ENCODE measurements at places on chromosomes 11 and 22. TPM values are rescaled to one million over a fixed set of nuclear protein-coding genes. Genes with fewer than 3 reads are reported as not detected.

The GSTT4 gene
- total RNA-seq, result not detected

The C11orf71 gene
- total RNA-seq, result 7.4 TPM

The GAL3ST3 gene
- total RNA-seq, result 9.7 TPM

The PRODH gene
- 0.09 TPM for total RNA-seq

The KLHDC7B gene
- total RNA-seq, result 0.05 TPM

The DSCAML1 gene
- total RNA-seq, result 0.09 TPM

The ARFGAP3 gene
- total RNA-seq, result 29.9 TPM

GRCh38 chr11:130144141-130144540 lies 15.4 kb upstream of the ST14 start:
- no peak overlapping the region for H3K4me3 ChIP-seq
- peak overlapping the region; percentile 52 for H3K27ac ChIP-seq
- peaks cover 29% of the 10 kb centered on the region for H3K4me1 ChIP-seq
- no peak for DNase-seq

DNA sequence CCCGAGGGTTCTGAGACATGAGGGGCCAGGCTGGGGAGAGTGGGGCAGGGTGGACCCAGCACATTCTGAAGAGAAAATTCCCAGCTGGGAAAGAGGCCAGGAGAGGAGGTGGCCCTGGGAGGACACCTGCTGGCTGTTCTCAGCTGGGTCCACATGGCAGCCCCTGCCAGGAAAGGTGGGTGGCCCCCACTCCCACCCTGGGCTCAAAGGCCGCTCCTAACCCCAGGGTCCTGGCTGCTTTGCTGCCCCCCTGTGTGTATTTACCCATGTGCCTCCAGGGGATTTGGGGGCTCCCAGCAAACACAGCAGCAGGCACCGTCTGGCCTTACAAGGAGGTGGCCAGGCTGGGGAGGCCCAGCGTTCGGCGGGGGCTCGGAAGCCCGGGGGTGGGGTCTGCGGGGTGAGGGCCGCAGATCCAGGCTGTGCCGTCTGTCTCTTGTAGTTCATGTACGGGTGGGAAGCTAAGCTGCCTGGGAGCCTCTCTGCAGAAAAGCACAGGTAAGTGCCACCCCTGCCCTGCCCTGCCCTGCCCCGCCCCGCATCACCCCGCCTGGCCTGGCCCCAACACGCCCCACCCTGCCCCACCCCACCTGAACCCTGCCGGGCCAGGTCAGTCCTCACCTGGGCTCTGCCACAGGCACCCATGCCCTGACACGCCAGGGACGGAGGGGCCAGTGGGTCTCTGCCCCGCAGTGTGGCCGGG lies 10.6 kb downstream of the MUC5B start:
- no peaks in the 10 kb centered on the region for H3K27me3 ChIP-seq
- no peak overlapping the region for H3K4me3 ChIP-seq
- no peaks in the 10 kb centered on the region for H3K36me3 ChIP-seq

DNA sequence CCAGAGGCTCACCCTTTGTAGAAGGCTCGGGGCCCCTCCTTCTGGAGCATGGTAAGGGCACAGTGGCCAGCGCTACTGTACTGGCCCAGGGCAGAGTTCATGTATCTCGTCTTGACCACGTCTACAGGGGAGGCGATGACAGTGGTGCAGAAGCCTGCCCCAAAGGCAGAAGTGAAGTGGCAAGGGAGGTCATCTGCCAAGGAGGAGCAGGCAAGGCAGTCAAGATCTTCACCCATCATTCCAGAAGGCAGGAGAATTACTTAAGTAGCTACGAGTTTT lies 7.2 kb downstream of the UCP2 start:
- DNase-seq, result no peak
- H3K27me3 ChIP-seq, result no peaks in the 10 kb centered on the region
- H3K36me3 ChIP-seq, result peaks cover 28% of the 10 kb centered on the region
- no peak overlapping the region for H3K4me3 ChIP-seq
- H3K27ac ChIP-seq, result no peak overlapping the region

- H3K27me3 ChIP-seq, result no peaks in the 10 kb centered on the region
- no peaks in the 10 kb centered on the region for H3K4me1 ChIP-seq
- no peak for DNase-seq
- no peak overlapping the region for H3K4me3 ChIP-seq
Observed at GRCh38 chr22:31271485-31271884, 20.8 kb downstream of the PIK3IP1 start.

DNA sequence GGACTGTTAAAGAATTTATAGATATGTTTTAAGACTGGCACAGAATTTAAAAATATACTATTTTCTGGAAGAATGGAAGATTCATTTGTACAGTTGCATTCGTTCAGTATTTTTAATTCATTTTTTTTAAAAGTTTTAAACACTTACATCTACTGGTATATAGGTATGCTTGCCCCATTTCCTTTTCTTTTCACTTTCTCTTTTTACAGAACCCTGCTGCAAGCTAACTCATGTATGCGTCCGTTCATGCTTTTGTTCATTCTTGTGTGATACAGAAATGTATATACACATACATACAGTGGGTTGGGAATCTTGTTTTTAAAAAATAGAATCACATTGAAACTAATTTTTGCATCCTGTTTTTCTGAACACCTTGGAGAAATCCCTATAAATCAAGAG lies 31.0 kb downstream of the PACS1 start:
- no peak for DNase-seq
- no peak overlapping the region for H3K4me3 ChIP-seq
- no peak overlapping the region for H3K27ac ChIP-seq

DNA sequence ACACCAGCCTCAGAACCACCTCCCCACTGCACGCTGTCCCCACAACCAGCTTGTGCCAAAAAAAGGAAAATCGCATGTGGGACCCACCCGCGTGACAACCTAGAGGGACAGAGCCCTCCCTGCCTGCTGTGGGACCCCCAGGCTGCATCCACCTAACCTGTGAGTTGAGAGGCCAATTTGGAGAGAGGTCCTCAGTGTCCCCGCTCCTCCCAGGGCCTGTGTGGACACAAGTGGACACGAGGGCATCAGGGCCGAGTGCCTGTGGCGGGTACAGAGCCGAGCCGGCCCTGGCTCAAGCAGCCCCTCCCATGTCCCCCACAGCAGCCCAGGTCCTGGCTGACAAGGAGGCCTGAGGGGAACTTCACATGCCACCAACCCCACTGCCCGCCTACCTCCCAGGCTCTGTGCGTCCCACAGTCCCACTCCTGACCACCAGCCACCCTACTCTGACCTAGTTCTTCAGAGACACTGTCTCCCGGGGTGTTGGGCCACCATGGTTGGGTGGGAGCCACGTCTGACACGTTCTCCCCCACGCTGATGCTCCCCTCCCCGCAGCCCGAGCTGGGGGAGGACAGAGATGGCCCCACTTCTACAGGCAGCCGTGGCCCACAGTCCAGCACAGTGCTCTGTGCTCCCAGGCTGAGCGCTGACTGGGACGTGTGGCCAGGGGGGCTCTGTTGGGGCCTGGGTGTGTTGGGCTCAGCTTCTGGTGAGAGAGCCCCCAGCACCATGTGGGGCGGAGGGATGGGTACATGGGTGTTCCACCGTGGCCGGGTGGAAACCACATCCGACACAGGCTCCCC lies 19.2 kb downstream of the SELENOO start:
- H3K36me3 ChIP-seq, result peaks cover 7% of the 10 kb centered on the region
- no peak overlapping the region for H3K27ac ChIP-seq
- no peaks in the 10 kb centered on the region for H3K27me3 ChIP-seq
- no peak for DNase-seq
- H3K4me3 ChIP-seq, result no peak overlapping the region
- no peaks in the 10 kb centered on the region for H3K4me1 ChIP-seq

- no peak for DNase-seq
- peaks cover 14% of the 10 kb centered on the region for H3K27me3 ChIP-seq
- H3K4me3 ChIP-seq, result peak overlapping the region; percentile 84
- H3K4me1 ChIP-seq, result peaks cover 19% of the 10 kb centered on the region
Observed at GRCh38 chr11:102317768-102318103, 452 bp downstream of the BIRC3 start.

Measured in neural crest cell (in vitro differentiated cells).